ENCODE measurements at places on chromosomes 5 and 9.

- peaks cover 15% of the 10 kb centered on the region for H3K27me3 ChIP-seq
- no peak overlapping the region for H3K27ac ChIP-seq
- DNase-seq = no peak
These were observed 30.5 kb downstream of the NTRK2 start for GRCh38 chr9:84699984-84700383.

DNA sequence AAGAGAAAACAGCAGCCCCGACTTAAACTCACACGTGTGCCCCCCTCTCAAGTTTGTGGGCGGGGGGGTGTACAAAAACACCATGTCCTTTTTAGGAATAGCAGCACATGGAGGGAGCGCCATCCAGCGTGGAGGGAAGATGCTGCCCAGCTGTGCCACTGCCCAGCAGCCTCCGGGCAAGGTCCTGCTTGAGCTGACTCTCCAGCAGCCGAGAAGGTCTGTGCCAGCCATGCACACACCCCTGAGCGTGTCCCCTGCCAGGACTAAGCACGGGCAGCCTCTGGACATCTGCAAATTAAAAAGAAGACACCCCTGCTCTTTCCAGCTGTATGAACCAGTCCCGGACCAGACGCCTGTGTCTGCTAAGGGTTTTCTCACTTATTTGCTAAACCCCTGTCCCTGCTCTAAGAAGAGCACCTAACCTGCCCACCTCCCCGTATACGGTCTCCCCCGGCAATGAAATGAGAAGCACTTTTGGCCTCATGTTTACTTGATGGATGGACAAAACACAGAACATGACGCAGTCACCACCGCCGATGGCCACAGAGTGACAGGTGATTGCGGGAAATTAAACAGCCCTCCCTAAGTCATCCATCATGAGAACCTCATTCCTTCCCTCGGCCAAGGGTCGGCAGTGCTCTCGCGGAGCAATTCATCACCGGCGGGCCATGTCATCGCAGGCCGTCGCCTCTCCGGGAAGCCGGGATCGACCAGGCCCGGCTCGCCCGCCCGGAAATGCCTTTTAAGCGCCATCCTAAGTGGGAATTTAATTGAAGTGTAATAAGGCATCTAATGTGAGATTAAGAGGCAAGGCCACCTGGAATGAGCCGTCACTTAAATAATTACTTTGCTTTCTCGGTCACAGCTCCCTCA lies 96.9 kb downstream of the OLFM1 start:
- H3K4me1 ChIP-seq = no peaks in the 10 kb centered on the region
- H3K27me3 ChIP-seq = peaks cover 18% of the 10 kb centered on the region
- no peak overlapping the region for H3K4me3 ChIP-seq
- no peak for DNase-seq

- no peak overlapping the region for H3K27ac ChIP-seq
- H3K4me3 ChIP-seq = no peak overlapping the region
- H3K27me3 ChIP-seq = no peaks in the 10 kb centered on the region
- DNase-seq = no peak
- H3K36me3 ChIP-seq = no peaks in the 10 kb centered on the region
These were observed 19.6 kb downstream of the PRUNE2 start for GRCh38 chr9:76886318-76886717.

- no peak overlapping the region for H3K4me3 ChIP-seq
- no peaks in the 10 kb centered on the region for H3K27me3 ChIP-seq
- DNase-seq = no peak
- no peak overlapping the region for H3K27ac ChIP-seq
These were observed 58.1 kb downstream of the NNT start for GRCh38 chr5:43661102-43661501.

GRCh38 chr5:133246053-133246370 lies 194.2 kb downstream of the HSPA4 start:
- no peak for DNase-seq
- H3K27me3 ChIP-seq = no peaks in the 10 kb centered on the region
- H3K4me1 ChIP-seq = peaks cover 16% of the 10 kb centered on the region
- H3K27ac ChIP-seq = no peak overlapping the region
- H3K4me3 ChIP-seq = no peak overlapping the region
